ENCODE measurements at places on chromosomes 11 and 22. TPM values are rescaled to one million over a fixed set of nuclear protein-coding genes. Genes with fewer than 3 reads are reported as not detected.

DNA sequence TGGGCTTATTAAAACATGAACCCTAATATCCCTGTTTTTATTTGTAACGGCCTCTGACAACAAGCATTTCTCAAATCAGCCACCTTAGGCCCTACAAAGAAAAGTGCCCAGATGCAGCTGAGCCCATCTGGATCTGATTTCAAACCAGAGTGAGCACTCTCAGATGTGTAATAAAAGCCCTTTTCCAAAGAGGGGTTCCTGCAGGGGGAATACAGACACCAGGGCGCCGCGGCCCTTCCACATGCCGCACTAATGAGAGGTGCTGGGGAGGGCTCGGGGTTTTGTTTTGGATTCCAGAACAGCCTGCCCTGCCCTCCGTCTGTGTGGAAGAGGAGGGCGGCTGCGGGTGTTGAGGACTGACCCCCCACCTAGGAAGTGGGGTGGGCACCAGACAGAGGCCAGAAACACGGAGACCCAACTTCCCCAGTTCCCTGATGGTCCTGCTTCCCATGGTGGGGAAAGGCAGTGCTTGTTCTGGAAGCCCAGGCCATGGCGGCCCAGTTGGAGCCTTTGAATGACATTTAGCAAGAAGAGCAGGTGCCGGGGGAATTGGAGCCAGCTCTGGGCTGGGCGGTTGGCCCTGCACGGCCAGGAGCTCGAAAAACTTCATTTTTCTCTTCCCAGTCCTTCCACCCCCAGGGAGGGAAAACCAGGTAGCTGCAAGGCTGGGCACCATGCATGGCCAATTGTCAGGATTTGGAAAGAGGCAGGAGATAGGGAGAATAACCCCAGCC lies 63.7 kb downstream of the MACROD1 start:
- DNase-seq: no peak

The SAA1 gene
- total RNA-seq: not detected

GRCh38 chr11:120635136-120635810 lies 123.7 kb downstream of the GRIK4 start:
- no peak for DNase-seq

- no peak for DNase-seq
These were observed 492.9 kb upstream of the ANO3 start for GRCh38 chr11:25838918-25839625.

GRCh38 chr11:102429691-102430090 lies 22.9 kb downstream of the TMEM123 start:
- DNase-seq: no peak

GRCh38 chr11:65851811-65852507 lies 6.0 kb downstream of the CFL1 start:
- peak; percentile 27 for DNase-seq

DNA sequence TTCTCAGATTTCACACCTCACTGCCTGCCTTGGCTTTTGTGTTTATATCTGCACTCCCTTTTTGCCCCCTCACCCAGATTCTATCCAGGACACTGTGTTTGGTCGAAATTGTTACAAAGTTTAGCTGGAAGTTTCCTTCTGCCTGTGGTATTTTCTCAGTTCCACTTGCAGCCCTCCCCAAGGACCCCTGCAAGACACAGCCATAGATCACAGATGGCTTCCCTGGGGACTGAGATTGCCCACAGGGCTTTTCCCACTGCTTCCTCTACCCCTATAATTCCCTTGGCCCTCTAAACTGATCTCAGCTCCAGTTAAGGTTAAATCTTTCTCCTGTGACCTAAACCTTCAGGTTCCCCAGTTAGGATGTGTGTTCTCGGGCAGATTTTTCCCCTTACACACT lies 146.1 kb upstream of the C11orf87 start:
- no peak for DNase-seq

GRCh38 chr11:32312865-32313403 lies 122.4 kb downstream of the WT1 start:
- DNase-seq: peak; percentile 73

The OR52H1 gene
- total RNA-seq: not detected

DNA sequence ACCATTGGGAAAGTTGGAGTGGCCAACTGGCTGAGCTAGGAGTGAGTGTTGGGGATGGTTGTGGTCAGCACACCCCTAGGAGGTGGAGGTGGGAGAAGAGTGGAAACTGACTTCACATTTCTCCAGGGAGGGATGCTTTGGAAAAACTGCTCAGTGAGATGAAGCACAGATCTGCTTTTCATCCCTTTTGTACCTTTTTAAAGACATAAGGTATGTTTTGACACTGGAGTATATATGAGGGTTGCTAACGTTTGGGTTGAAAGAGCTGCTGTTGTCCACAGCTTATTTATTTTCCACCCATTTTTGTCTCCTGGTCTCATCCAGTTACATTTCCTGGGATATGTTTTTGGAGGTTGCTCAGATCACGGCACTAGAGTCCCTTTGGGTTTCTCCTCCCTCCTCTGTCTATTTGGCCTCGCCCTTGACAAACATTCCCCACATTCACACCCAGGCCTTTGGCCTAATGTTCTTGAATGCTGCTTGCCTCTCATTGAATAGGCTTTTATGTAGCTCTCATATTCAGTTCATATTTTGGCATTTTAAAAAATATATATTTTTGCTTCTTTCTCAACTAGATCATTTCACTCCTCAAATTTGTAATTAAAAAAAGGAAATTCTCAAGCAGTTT lies 8.3 kb downstream of the SREBF2 start:
- no peak for DNase-seq

GRCh38 chr11:37390576-37391083 lies 792.6 kb upstream of the RAG2 start:
- DNase-seq: no peak

The NELL1 gene
- total RNA-seq: 0.09 TPM

DNA sequence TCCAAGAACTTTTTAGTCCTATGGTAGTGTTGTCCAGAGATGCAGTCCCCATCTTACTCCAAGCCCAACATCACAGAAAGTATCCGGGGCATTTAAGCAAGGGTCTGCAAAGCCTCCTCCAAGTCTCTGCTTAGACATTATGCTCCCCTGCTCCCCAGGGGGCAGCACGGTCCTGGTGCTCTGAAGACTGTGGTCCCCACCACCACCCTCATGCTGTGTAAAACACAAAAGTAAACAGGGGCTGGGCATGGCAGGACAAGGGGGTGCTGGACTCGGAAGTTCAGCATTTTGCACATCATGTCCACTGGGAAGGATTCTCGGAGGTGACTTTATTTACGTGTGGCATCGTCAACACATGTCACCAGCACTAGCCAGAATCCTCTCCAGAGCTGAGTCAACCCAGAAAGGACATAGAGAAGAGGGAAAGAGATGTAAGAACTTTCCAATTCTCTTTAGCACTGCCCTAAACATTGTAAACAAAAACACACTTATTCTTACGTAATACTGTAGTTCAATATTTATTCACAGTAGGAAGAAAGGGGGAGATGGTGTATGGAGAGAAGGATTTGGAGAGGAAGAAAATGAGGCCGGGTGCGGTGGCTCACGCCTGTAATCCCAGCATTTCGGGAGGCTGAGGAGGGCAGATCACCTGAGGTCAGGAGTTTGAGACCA lies 37.7 kb downstream of the TCIRG1 start:
- no peak for DNase-seq

The SCARF2 gene
- 10.8 TPM for total RNA-seq

- peak; percentile 60 for DNase-seq
These were observed 26.7 kb downstream of the OSBPL5 start for GRCh38 chr11:3138178-3139085.

- no peak for DNase-seq
These were observed 93.5 kb downstream of the LARGE2 start for GRCh38 chr11:46015941-46016340.

- DNase-seq: no peak
These were observed 6.5 kb downstream of the RGL4 start for GRCh38 chr22:23697031-23697970.

- no peak for DNase-seq
These were observed 679 bp downstream of the SPCS2 start for GRCh38 chr11:74949753-74950137.

GRCh38 chr11:10927538-10927937 lies 69.7 kb upstream of the ZBED5 start:
- DNase-seq: no peak

DNA sequence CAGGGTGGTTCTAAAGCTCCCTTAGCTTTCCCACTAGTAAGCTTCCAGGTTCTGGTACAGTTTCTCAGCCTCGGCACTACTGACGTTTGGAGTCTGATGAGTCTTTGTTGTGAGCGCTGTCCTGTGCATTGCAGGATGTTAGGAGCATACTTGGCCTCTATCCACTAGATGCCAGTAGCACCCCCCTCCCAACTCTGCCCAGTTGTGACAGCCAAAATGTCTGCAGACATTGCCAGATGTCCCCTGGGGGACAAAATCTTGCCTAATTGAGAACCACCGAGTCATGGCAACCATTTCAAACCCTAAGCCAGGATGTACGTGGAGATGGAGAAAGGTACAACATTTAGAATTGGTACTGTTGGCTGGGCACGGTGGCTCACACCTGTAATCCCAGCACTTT lies 68.7 kb downstream of the PTPRJ start:
- no peak for DNase-seq

The LRRC74B gene
- total RNA-seq: not detected

GRCh38 chr11:115527534-115528125 lies 23.4 kb upstream of the CADM1 start:
- peak; percentile 40 for DNase-seq

The IL18 gene
- 0.31 TPM for total RNA-seq
